ENCODE measurements at places on chromosomes 5 and 9.
A peak's percentile ranks its signal among the peaks of the same experiment; 100 is the strongest.

DNA sequence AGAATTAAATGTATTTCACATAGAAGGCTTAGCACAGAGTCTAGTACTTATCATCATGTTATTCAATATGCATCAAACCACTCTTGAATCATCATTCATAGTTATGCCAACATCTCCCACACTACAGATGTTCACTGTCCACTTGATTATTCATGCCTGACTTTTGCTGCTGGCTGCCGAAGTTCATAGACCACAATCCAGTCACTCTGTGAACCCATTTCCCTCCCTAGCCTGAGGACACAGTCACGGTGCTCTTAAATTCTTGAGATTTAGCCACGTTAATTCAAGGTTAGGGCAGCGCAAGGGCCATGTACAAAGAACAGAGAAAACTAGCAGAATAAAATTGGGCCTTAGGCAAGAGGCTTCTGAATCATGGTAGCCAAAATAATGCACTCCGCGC, 32.4 kb downstream of the ABCA1 start:
- no peak for DNase-seq

DNA sequence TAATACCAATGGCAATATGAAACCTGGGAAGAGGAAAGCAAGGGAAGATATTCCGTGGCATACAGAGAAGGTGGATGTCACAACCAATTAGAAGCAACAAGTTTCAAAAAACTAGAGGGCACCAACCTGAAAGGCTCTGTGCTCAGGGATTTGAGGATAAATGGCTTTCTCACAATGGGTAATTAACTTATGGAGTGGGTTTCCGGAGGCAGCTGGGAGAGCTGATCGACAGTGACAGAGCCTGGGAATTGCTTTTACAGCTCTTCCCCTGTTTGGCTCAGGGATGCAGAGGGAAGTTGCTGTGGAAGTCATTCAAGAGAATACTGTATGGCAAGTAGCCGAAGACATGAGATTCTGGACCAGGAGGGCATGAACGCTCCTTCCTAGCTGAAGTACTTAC, 237.0 kb downstream of the KIF4B start:
- DNase-seq, result no peak

DNA sequence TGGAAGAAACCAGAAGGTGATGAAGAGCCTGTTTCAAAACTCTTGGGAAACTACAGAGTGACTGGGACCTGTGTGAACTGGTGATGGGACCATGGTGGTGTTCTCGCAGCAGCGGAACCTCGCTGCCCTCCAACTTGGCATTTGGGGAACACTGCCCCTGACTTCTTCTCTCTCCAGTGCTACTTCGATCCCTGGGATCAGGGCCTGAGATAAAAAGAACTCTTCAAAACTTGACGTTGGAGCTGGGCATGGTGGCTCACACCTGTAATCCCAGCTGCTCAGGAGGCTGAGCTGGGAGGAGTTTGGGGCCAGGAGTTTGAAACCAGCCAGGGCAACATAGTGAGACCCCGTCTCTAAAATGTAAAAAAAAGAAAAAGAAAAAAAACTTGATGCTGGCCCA, 18.1 kb downstream of the PITX1 start:
- no peak for DNase-seq

DNA sequence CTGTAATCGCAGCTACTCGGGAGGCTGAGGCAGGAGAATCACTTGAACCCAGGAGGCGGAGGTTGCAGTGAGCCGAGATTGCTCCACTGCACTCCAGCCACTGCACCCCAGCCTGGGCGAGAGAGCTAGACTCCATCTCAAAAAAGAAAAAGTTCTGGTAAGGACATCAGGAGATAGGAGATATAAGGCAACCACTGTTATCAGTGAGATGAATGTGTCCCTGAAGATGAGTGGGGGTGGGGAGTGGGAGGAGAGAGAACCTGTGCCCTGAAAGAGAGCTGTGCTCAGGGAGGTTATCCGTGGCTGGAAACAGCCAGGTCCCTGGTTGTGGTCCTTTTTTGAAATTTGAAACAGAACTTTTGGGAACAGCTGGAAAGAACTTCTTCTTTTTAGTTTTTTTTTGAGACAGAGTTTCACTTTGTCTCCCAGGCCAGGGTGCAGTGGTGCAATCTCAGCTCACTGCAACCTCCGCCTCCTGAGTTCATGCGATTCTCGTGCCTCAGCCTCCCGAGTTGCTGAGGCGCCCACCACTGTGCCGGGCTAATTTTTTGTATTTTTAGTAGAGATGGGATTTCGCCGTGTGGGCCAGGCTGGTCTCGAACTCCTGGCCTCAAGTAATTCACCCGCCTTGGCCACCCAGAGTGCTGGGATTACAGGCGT, 2.6 kb downstream of the PTPA start:
- DNase-seq, result no peak

DNA sequence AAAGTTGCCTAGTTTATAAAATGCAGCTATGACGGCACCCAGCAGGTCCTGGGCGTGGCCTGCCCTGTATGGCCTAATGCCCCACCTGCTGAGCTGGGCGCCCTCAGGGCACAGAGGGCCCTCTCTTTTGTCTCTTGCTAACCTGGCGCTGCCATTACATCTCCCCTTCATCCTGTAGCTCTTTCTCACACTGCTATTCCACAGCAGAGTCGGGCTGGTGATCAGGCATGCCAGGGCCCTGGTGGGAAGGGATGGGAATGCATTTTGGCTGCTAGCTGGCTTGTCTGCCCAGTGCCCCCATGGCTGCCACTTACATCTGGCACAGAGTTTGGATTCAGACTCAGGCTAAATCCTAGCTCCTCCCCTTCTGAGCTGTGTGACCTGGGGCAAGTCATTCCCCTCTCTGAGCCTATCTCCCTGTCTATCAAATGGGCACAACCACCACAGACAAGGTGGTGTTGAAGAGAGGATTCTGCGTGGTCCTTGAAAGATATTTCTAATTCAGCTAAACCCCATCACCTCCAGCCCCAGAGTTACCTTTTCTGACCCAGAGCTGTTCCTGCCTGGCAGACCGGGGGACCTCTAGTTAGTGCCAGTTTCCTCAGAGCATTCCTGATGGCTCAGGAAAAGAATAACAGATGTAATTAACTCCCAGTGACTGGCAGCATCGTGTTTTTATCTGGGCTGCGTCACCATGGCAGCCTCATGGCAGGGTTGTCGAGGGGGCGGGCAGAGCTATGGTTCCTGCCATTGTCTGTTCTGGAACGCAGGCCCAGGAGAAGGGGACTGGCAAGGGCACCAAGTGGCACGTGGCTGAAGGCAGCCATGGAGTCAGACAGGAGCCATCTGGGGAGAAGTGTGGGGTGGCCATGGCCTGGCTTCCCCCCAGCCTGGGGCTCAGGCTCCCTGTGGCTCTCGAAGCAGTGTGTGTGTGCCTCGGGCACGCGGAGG, 6.3 kb downstream of the PRR7 start:
- DNase-seq, result no peak

DNA sequence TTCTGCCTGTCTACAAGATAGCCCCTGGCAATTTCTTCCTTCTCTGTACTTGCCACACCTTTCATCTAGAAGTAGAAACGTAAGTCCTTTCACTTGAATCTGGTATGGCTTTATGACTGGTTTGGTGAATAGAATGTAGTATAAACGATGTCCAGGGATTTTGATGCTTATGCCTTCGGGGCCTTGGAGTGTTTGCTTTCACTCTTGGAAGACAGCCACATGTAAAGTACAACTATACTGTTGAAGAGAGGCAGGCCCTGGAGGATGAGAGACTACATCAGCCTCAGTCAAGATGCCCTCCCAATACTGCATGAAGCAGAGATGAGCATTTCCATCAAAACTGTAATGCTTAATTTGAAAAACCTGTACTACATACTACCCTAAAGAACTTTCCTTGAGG, 553.8 kb upstream of the C9orf72 start:
- DNase-seq, result no peak

DNA sequence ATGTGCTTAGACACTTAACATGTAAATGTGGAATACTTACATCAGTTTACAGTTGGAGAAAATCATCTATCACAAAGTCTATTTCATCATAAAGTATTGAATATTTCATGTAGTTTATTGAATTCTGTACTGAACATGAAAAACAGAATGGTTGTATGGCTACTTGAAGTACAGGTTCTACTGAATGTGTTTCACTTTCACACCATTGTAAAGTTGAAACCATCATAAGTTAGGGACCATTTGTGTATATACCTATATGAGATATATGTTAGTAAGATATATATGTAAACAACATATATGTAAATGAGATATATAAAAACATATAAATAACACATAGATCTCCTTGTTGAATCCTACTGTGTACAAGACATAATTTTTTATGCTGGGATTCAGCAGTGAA, 63.0 kb upstream of the TAF11L2 start:
- DNase-seq, result no peak

DNA sequence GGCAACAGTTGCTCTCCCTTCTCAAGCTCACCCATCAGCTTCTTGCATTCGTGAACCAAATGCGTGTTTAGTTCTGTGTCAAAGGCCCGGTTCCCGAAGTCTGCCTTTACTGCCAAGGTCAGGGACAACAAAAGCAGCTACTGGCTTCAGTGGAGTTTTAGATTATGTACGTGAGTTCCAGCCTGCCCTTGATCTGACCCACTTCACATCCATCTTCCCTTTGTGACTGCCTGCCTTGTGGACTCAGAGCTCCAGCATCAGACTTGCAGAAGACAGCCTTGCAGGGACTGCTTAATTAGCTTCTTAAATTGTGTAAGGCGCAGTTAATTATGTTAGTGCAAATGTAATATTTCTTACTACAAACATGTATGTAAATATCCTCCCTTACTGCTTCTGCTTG, 774.7 kb upstream of the EDIL3 start:
- DNase-seq, result no peak

DNA sequence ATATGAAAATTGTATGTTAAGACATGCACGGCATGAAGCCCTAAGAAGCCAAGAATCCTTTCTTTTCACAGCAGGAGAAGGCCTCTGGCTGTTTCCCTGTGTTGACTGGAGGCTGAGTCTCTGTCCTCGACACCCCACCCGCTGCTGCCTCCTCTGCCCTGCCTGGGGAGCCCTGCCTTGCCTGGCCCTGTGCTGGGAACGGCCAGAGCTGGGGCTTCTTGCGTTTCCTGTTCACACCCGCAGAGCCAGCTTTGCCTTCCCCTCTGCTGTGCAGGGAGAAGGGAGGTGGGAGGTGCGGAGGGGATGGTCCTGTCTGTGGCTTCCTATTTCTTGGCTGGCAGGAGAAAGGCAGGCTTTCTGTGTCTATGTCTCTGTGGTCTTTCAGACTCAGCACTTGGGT, 6.9 kb upstream of the GMCL2 start:
- DNase-seq, result peak; percentile 26

DNA sequence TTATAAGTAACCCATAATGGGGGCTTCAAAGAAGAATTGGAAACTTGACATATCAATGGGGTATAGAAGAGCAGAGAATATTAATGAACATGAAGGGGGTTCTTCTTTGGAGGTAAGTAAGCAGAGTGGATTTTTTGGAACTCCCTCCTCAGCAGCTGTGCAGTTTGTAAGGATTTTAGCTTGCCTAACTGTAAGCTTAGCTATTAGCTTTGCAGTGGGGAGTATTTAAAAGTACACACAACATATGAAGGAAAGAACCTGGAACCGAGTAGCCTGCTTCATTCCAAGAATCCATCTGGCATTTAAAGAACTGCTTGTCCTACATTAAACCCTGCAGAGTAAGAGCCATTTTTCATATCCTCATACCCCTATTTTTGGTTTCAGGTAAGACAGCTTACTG, 2.2 kb upstream of the PBX3 start:
- DNase-seq, result no peak

- no peak for DNase-seq
These were observed 147.2 kb downstream of the PDZD2 start for GRCh38 chr5:31786090-31786631.

DNA sequence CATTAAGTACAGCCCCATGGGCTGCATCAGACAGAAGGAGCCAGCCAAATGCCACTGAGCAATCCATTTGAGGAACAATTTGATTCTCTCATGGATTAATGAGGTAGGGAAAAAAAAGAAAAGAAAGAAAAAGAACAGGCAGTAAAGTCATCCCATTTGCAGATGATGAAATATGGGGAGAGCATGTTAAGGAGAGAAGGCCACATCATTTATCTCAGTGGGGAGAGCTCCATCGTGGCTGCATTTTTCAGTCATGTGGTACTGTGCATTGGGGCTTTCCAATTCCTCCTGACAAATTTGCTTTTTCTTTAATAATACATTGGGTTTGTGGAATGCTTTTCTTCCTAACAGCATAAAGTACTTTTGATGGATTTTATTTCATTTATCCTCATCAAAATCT, 375.2 kb upstream of the TLE4 start:
- no peak for DNase-seq

DNA sequence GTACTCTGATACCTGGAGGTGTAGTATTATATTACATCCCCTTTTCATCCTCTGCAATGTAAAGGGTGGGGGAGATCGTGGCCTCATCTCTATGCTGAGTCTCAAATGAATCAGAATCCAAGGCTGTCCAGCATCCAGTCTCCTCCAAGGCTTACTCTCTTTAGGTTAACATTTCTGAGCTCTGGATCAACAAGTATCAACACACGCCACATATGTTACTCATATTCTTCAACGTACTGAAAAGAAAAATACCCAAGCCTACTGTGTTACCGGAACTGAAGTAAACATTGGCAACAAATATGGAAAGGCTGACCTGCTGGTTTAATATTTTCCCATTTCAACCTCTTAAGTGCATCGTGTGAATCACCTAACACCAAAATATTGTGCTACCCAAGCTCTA, 241.8 kb downstream of the GAS1 start:
- no peak for DNase-seq

DNA sequence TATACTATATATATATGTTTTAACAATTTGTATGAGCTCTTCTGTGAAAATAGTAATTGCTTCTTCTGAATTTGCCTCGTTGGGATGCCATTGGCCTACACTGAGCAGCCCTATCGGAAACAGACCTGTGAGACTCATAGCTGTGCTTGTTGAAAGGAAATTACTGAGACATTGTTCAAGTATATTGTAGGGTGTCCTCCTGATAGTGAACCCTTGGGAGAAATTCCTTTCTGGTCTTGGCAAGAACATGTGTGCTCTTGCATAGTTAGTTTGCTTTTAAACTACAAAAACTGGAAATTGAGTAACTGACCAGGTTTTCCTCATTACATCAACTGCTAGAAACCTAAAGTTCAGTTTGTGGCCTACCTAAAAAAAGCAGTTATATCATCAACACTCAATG, 160.9 kb downstream of the LURAP1L start:
- no peak for DNase-seq

GRCh38 chr9:129703667-129704355, 38.4 kb downstream of the PRRX2 start:
- DNase-seq, result no peak
